Activated gamma-delta T cell treated with Interleukin-2 at 50 U/mL for 16 hours (primary cell): ENCODE measurements at places on chromosomes 1 and 21.
A peak's percentile ranks its signal among the peaks of the same experiment; 100 is the strongest.

GRCh38 chr1:47647327-47647845, 209.5 kb downstream of the FOXD2 start:
- no peak for DNase-seq

DNA sequence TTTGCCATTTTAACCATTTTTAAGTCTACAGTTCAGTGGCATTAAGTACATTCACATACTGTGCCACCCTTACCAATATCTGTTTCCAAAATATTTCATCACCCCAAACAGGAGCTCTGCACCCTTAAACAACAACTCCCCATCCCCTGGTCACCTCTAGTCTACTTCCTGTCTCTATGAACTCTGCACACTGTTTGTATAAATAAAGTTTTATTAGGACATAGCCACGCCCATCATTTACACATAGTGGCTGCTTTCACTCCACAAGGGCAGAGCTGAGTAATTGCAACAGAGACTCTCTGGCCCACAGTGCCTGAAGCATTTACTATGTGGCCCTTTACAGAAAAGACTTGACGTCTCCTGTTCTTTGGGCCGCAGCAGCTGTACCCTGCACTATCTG, 30.1 kb downstream of the KCNAB2 start:
- no peak for DNase-seq

DNA sequence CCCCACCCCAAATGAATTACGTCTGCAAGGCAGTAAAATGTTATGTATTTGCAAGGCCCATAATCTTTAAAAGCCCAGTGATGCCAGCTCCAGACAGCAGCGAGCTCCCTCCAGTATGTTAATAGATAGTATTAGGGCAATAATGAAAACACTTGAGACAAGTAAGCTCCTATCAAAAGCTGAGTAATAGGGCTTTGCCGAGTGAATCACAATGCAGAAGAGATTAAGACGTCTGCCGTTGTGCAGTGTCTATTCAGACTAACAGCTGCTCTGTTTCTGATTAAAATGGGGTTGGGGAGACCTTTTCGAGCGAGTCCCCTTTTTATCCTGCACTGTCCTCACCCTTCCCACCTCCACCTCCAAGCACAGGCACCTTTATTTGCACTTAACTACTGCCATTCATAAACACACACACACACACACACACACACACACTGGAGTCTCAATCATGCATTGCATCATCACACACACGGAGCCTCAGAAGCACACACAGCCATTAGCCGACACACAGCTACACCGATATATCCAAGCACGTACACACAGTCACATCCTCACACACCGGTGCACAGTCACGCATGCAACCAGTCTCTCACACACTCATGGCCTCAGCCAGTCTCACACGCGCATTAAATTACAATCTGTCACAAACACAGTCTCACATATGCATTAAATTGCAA, 46.0 kb upstream of the FOXO6 start:
- no peak for DNase-seq

GRCh38 chr1:118008011-118008410, 78.5 kb downstream of the WDR3 start:
- DNase-seq = no peak

DNA sequence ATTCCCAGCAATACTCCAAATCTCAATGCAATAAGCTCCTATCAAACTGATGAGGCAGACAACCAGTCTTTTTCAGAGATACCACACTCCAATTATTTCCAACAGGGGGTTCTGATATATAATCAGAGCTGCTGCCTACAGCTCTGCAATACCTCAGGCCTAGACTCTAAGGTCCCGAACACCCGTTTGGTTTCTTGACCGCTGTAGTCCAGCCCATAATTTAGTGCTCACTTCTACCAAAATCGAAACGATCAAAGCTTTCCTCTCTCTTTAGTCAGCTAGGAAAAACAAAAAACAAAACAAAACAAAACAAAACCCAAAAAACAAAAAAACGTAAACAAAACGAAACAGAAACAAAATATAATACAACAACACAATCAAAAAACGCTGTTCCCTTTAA, 453.0 kb downstream of the NEGR1 start:
- DNase-seq = no peak

- DNase-seq = no peak
Measured at GRCh38 chr1:182257369-182258063, 134.1 kb downstream of the GLUL start.

GRCh38 chr1:163528710-163529348, 207.1 kb downstream of the NUF2 start:
- DNase-seq = no peak

DNA sequence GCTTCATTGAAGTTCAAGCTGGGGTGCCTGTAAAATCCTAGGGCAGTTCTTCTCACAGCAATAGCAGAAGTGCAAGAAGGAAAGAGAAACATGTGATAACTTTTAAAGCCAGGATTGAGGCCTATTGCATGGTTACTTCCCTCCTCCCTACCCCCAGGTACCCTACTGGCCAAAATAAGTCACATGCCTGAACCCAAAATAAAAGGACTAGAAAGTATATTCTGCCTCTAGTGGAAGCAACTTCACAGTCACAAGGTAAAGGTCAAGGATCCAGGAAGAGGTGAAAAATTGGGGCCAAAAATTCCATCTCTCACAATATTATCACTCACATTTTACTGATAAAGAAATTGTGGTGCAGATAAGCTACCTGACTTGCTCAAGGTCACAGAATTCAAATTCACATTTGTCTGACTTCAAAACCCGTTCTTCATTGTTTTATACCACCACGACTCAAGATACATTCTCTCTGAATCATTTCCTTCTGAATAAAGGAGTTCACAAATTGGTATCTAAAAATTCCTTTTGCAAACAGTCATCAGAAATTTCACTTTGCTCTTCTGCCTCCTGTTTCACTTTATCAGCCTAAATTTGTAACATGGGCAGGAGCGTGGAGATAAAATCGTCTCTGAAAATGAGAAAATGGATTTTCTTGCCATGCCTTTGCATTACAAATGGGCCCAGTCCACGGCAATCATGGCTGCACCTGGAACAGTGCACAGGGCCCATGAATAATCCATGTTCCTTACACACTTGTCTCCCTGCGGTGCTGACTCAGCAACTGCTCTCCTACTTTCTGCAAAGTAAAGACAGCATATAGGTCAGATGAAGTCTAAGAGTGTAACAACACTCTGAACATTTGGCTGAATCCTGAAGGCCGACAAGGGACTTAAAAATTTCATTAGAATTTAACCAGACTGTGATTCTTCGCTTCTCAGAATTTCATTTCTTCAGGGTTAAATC, 485.3 kb upstream of the NFIA start:
- DNase-seq = no peak

DNA sequence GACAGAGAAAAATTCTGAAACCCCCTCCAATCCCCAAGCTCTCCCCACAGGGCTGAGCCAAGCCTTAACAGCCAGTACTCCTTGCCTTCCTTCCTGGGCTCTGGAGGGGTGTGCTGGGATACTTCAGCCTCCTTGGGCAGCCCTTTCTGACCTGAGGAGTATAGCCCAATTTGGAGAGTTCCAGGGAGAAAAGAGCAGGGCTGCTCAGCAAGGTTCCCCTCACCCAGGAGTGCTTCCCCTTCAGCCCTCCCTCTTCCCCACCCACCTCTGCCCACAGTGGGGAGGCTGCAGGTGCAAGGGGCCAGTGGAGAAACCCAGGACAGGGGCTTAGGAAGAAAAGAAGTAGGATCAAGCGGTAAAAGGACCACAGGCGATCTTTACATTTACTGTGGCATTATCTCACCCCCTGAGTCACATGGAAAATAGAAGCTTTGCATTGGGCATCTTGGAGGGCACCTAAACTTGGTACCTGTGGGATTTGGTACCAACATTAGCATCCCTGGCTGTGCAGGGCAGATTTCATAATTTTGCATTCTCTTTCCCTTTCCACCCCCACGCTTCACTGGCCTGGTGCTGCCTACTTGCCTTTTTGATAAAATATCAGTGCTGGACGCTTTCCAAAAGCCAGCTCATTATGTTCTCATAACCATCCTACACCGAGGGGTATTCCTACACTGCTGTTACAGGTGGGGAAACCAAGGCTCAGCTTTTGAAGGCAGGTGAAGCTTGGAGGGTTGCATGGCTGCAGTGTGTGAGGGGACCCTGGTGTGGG, 2.8 kb upstream of the ADORA1 start:
- DNase-seq = no peak

DNA sequence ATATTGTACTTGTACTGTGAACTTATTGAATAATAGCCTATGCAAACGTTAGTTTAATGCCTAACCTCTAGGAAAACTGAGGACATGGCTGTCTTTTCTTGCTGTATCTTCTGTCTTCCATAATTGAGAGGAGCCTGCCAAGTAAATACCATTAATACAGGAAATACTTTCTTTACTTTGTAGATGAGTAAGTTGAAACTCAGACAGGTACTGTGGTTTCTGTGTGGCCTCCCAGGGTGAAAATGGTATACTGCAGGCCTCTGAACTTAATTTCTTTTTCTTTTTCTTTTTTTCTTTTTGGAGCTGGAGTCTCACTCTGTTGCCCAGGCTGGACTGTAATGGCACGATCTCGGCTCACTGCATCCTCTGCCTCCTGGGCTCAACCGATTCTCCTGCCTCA, 208.8 kb upstream of the ADGRL4 start:
- DNase-seq = no peak

GRCh38 chr1:154328318-154329151, 3.2 kb downstream of the ATP8B2 start:
- DNase-seq = peak; percentile 88

DNA sequence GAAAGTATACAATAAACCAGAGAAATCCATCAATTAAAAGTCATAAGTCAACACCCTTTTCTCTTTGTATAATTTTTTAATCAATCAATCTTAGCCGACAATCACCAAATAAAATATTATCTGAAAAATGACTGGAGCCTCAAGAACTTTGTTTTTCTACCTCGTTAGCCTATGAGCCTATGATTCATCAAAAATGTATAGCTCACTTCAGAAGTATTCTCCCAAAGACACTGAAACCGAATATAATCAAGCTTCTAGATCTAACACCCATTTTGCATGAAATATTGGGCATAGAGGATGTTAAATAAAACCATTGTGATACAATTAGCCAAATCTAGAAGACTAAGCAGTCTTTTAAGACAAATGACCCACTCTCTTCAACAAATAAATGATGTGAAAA, 17.8 kb upstream of the RSBN1 start:
- DNase-seq = no peak

DNA sequence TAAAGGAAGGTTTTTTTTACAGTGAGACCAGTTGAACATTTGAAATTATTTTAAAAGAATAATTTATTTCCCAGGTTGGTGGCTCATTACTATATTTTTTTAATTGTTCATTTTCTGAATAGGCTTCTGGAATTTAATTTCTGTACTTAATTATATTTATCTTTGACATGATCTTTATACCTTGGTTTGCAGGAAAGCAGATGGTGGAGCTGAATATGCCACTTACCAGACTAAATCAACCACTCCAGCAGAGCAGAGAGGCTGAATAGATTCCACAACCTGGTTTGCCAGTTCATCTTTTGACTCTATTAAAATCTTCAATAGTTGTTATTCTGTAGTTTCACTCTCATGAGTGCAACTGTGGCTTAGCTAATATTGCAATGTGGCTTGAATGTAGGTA, 41.5 kb downstream of the CD46 start:
- no peak for DNase-seq

DNA sequence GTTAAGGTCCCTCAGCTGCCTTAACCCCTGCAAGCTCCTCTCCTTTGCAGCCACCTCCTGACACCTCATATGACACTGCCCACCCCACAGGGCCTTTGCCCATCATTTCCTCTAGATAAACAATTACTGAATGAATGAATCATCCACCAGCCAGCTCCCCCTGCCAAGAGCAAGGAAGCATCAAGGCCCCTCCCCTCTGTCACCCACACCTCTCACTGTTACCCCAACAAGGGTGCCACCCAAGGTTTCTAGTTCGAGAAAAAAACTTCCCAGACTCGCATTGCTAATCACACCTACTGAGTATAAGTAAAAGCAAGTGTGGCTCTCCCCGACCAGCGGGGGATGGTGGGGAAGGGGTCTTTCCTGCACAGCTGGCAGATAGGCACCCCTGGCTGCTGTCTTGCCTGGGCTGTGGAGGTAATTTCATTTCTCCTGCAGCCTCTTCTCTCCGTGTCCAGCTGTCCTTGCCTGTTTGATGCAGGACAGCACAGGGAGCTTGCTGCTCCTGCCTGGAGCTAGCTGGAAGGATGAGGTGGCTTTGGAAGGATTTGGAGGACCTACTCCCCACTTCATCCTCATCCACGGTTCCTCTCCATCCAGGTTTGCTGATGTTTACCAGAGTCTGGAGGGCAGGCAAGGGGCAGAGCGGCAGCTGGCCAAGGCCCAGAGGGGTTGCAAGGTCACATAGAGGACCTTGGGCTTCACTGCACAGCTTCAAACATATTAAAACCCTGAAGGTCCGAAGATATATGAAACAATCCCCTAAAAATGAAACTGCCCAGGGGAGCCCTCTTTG, 33.1 kb upstream of the LBR start:
- DNase-seq = peak; percentile 75

GRCh38 chr1:205214756-205215155, 3.3 kb upstream of the DSTYK start:
- no peak for DNase-seq

DNA sequence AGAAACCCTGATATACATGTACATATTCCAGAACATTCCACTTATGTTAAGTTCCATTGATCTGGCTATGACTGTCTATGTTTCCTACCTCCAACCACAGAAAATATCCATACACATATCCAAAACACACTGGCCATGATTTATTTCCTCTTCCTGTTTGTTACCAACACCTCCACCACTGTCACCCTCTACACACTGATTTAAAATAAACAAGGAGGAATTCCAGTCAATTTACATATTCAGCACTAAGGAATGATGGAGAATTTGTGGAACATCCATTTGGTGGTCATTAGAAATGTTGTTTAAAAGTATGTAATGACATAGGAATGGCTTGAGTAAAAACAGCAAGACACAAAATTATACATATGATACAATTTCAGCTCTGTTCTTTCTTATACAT, 5.5 kb upstream of the STX6 start:
- no peak for DNase-seq

- no peak for DNase-seq
Measured at GRCh38 chr1:208157769-208158168, 86.4 kb downstream of the PLXNA2 start.

GRCh38 chr1:207217778-207218511, 103.5 kb upstream of the CD55 start:
- DNase-seq = no peak

DNA sequence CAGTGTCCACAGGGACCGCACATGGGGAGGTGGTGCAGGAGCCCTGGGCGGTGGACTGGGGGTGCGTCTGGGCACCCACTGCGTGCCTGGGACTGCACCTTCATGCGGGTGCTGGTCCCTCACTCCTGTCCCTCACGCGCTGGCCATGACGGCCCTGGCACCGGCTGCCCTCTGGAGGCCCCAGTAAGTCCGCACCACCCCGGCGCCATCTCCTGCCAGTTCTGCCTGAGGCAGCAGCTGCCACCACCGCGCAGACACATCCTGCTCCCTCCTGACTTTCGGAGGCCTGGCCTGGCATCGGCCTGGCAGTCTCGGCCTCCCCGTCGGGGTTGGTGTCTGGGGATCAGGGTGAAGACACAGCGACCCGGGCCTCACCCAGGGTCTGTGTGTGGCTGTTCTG, 64.8 kb downstream of the MORN1 start:
- DNase-seq = no peak
